ENCODE measurements at places on chromosomes 6 and 20.
A peak's percentile ranks its signal among the peaks of the same experiment; 100 is the strongest.

- no peak for DNase-seq
These were observed 1.1 kb upstream of the SYTL3 start for GRCh38 chr6:158648682-158649131.

GRCh38 chr6:39932386-39932910 is 1.8 kb downstream of the MOCS1 start:
- DNase-seq: no peak

DNA sequence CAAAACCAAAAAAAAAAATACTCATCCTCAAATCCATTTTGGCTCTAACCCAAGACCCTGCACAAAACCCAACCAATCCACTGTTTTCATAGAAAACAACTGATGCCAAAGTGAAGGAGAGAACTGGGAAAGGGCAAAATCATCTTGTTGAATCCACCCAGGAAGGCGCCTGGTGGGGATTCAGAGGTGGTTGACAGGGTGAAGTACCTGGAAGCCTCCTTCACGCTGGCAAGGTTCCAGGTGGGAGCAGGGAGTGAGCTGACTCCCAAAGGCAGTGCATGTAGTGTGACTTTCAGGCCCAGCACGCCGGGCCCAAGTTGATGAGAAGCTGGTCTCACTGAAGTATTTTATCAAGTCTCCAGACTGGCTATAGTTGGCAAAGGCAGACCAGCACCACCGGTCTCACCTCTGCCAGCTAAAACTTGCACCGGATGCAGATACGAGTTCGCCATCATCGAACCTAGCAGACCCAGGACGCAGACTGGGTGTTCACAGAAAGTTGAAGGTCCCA is 16.5 kb downstream of the PPP1R10 start:
- no peak for DNase-seq

GRCh38 chr20:23343590-23343989 is 7.0 kb upstream of the NXT1 start:
- DNase-seq: no peak

- DNase-seq: no peak
These were observed 11.9 kb downstream of the NT5E start for GRCh38 chr6:85461798-85462170.

- no peak for DNase-seq
These were observed 23.2 kb downstream of the ID4 start for GRCh38 chr6:19860235-19860877.

DNA sequence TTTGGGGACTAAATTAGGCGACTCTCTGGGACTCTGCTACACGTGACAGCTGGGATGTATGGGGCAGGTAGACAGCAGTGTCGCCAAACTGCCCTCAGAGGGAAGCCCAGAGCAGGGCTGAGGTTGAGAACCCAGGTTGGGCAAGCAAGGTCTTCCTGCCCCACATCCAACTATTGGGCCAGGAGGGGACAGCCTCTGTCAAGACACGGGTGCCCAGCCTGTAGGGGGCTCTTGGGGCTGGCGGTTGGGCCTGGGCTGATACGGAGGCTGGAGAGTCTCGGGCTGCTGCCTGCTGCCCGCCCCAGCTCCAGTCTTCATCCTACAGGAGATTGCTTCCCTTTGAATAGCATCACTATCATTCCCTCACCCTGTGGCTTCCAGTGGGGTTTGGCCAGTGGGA is 33.3 kb downstream of the CPNE5 start:
- DNase-seq: no peak

DNA sequence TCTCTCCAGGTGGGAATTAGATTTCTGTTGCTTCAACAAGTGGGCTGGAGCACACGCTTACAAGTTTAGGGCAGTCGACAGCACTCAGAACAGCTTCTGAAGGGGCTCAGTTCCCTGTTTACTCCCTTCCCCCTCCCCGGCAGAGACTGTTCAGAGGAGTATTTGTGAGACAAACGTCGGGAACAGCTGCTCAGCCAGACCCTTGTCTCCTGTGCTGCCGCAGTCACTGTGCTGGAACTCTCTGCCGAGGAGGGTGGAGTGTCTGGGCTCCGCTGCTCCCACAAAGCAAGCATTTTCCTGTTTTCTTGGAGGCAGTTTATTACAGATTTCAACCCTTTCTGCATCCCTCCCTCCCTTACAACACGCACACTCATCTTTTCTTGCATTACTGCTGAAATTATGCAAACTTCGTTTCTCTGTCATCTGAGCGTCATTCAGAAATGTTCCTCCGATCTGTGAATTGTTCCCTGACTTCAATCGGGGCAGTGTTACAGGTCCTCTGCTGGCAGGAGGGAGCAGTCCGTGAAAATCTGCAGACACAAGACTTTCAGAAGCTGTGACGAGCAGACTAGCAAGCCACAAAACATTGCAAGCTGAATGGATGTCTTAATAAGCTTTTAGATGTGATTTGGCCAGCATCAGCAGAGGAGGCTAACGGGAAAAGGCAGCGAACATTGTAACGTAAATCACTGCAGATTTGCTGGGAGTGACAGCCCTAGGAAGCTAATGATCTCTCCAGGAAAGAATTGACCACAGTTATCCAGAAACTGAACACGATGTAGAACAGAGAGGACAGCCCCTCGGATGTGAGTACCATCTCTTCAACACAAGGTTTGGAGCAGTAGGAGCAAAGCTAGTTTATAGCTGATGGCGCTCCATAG is 76.2 kb downstream of the LYRM2 start:
- no peak for DNase-seq

- DNase-seq: no peak
These were observed 21.5 kb downstream of the ASIP start for GRCh38 chr20:34262488-34263288.

GRCh38 chr6:21665392-21666200 is 72.0 kb downstream of the SOX4 start:
- no peak for DNase-seq

DNA sequence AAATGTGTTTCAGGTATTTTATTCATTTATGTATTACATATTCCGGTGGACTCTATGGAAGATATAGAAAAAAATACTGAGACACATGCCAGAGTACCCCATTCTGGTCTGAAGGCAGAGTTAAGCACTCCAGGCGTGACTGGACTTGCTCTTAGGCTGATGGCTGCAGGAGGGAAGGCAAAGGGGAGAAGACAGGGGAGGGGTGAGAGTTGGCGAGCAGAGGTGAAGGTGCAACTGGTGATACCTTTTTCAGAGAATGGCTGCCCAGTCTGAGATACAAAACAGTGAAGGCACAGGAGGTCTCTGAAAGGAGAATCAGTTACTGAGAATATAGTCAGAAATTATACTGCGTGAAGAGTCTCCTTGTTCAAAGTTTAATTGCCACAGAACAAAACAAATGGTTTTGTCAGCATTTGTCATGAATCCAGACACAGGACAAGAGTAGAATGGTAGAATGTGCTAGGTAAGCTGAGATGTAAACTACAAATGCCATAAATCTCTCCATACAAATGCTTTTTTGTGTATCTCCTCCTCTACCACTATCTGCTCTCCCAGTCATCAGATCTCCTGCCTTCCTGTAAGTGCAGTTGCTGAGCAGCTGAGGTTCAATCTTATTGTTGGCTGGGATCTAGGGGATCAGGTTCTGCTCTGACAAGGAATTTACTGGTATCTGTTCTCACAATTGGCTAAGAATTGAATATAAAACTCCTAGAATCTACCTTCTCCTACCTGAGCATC is 104.2 kb upstream of the DST start:
- no peak for DNase-seq

DNA sequence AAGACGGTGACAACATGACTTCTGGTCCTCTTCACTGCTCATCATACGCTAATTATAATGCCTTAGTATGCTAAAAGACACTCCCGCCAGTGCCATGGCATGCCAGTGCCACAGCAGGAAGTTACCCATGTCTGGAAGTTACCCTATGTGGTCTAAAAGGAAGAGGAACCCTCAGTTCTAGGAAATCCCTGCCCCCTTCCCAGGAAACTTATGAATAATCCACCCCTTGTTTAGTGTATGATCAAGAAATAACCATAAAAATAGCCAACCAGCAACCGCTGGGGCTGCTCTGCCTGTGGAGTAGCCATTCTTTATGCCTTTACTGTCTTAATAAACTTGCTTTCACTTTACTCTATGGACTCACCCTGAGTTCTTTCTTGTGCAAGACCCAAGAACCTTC is 15.8 kb upstream of the SERPINB9 start:
- no peak for DNase-seq

GRCh38 chr6:13302751-13303667 is 25.3 kb downstream of the TBC1D7 start:
- peak; percentile 52 for DNase-seq

DNA sequence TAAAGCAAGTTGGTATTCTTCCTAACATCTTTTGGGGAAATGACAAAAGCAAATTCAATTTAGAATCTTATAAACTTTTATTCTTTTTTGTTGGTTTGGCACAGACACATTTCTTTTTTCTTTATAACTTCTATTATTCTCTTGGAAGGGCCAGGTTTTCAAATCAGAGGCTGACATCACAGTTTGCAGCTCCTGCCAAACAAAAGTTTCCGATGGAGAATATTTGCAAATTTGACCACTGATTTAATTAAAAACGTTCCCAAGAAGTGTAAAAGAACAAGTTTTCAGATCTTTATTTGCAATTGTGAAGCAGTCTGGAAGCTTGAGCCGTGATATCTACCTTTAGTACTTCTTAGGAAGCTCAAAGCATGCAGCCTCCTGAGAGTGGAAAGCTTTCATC is 53.8 kb upstream of the CD83 start:
- DNase-seq: no peak

DNA sequence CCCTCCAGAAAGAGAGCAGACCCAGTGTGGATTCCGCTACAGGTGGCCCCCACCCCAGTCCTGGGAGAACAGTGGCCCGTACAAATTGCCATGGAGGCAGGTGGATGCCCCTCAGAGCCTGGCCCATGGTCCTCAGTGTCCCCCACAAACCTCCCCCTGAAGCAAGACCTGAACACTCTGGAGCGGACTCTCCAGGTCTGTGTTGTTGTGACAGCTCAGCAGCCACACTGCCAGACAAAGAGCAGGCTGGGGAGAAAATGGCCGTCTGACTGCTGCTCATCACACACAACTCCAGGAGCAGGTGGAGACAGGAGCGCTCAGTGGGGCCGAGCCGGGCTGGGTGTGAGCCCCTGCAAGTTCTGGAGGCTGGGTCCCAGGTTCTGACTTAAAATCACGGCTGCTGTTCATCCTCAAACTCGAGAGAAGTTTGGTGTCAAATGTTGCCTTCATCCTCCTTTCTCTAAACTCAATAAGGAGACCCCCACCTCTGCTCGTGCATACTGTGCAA is 241.8 kb downstream of the CDH4 start:
- DNase-seq: no peak

DNA sequence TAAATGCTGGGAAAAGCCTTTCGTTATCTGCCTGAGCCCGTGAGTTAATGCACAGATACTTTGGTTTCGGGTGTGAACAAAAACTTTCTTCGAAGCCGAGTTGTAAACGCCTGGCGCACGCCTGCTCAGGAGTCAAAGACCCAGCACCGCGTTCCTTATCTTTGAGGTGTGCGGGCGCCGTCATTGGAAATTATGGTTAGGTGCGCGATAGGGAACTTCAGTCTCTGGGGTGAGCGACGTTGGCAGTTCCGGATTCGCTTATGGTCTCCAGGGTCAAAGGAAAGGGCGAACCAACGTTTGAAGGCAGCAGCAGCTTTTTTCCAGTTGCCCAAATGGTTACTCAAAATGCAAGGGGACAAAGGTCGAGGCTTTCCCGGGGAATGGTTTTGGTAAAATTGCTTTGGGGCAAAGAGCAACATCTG is 853 bp downstream of the SLC22A3 start:
- DNase-seq: no peak

- no peak for DNase-seq
These were observed 270 bp downstream of the PLEKHG1 start for GRCh38 chr6:150600010-150600300.

- no peak for DNase-seq
These were observed 44.9 kb downstream of the VEGFA start for GRCh38 chr6:43814865-43815264.

DNA sequence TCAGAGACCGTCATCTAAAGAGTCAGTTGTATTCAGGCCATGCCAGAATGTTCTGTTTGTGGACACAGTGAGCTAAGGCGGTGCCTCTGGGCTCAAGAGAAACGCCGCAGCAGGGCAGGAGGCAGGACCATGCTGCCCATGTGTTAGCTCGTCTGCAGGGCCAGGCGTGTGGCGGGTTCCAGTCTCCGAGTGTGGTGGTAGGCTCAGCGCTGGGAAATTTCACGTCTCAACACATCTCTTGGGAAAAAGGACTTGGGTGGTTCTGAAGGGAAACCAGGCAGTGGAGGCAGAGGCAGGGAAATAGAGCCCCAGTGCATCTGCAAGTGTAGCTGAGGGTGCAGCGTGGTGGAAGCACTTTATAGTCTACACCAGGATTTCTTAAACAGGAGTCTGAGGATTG is 56.9 kb upstream of the TAGAP start:
- no peak for DNase-seq

- no peak for DNase-seq
These were observed 175.6 kb upstream of the MYLIP start for GRCh38 chr6:15953152-15953880.

DNA sequence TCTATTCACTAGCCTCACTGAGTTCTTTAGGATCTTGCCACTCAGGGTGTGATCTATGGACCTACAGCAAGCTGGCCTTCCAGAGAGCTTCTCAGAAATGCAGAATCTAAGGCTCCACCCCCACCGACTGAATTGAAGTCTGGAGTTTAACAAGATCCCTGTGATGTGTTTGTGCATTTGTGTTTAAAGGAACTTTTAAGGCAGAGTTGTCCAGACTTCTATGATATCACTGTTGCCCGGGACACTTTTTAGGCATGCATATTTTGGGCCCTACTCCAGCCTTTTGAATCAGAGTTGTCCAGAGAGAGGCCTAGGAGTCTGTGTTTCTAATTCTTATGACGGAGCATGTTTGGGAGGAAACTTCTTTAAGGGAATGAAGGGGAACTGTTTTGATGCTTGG is 232.3 kb downstream of the QKI start:
- DNase-seq: no peak

GRCh38 chr6:158559895-158560835 is at the start of gene TMEM181:
Gene TMEM181, plus strand, starts transcription at chr6:158560091. Its CDS starts 134 bp downstream, at chr6:158560225.
- DNase-seq: peak; percentile 25

DNA sequence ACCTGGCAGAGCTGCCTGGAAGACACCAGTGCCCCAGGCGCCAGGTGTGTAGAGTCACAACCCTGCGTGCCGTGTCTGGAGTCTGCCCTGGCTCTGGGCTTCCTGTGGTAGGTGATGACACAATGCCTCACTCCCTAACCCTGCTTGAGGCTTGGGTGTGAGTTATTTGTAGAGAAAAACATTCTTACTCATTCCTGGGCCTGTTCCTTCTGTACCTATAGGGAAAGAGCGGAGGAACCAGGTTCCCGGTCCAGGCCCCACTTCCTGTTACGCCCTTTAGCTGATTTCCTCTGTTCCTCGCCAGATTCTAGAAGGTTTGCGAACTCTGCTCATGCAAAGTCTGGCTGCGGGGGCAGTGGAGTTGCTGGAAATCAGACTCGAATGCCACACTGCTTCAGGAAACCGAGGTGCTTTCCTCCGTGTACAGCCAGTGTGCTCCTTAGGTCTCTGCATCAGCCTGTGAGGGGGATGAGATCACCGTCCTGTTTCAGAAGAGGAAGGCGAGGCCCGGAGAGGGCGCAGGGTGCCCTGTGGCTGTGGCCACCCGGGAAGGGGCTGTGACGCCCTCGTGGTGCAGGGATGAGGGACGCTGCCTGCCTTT is 67.1 kb upstream of the DUSP22 start:
- DNase-seq: no peak

- no peak for DNase-seq
These were observed 5.9 kb upstream of the CST3 start for GRCh38 chr20:23643659-23644058.

All from Panc1 (cell line).